NT2/D1 (cell line): ENCODE measurements at places on chromosomes 4 and X.

DNA sequence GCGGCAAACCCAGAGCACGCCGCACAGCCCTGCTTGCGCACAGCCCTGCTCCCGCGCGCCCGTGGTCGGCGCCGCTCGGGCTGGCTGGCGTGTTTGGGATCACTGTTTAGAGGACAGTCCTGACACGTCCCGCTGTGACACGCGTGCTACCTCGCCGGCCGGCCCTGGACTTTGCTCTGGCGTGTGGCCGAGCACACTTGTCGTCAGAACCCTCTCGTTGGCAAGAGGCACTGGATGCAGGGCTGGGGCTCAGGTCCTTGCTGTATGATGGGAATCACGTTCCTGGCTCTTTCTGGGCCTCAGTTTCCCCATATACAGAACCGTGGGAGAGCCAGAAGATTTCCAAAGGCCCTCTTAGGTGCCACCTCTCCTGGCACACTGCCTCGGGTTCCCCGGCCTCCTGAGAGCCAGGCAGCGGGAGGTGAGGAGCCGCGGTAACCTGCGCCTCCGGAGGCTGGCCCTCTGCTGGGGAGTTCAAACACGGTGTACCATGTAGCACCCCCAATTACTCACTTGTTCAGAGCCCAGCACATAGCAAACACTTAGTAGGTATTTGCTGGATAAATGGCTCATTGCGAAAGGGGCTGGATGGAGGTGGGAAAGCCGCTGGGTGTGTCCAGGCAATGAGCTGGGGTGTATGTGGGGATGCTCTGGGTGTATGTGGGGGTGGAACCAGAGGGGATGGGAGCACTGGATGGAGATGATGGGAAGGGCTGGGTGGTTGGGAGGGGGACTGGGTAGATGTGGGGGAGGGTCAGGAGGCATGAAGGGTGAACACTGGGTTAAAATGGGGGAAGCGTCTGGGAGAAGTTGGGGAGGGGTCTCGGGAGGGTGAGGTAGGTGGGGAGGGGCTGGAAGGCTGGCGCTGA lies 76.6 kb downstream of the HTRA3 start:
- DNase-seq: no peak

DNA sequence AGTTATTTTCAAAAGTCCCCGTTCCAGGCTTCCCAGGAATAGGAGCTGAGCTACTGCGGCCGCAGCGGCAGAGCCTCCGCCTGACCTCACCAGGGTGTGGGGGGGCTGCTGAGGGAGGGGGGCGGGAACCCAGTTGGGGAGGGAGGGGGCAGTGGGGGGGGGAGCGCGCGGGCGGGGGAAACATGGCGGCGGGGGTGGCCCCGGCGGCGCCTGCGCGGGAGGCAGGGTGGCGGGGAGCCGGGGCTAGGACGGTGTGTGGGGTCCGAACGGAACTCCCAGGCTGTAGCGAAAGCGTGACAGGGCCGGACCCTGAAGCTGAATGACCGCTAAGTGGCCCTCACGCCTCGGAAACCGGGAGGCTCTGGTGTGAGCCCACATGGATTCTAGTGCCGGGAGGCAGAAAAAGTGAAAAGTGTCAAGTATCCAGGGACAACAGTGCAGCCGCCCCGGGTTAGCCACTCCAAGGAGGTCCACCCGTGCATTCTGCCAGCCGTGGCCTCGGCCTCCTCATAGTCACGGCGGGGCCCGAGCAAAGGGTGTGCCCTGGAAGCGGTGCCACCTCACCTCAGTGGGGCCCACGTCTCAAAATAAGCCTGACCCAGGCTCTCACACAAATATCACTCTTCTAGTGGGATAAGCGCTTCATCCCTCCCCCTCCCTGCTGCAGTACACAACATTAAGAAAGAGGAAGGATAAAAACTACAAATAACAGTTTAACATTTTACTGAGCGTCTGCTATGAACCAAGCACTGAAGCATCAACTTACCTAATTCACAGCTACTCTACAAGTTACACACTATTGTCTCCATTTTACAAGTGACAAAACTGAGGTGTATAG lies at the start of gene KLHL13:
Gene KLHL13 (minus strand): TSS at position 98 of the 838 bp plus-strand sequence. CDS start 88,337 bp downstream, outside the sequence.
- no peak for DNase-seq

GRCh38 chr4:17577665-17578481 lies 875 bp downstream of the LAP3 start:
- no peak for DNase-seq

DNA sequence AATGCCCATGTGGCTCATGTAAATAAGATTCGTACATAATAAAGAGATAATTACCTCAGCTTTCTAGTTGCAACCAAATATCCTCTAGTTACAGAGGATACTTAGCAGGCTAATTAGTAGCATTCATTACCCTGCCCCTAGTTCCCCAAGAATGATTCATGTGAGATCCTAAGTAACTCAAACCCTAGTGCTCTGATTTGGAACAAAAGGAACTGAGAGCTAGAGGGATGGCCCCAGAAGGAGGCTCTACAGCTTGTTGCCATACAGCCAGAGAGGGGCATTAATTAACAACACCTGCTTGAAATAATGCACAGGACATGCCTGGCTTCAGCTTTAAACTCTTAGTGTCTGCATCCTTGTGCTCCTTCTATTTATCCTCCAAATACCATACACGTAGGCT lies 32.6 kb upstream of the CBR4 start:
- DNase-seq: no peak

DNA sequence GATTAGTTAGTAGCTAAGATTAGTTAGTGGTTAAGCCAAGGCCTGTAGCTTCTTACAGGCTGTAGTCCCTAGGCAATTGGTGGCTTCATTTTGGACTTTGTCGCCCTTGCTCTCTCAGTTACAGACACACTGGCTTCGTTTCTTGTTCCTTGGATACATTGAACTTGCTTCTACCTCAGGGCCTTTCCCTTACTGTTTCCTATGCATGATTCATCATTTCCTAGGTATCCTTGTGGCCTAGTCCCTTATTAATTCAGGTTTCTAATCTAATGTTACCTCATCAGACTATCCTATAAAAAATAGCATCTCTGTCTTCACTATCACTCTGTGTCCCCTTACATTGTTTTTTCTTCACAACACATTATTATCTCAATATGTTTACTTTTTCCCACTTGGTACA lies 45.5 kb upstream of the LCORL start:
- no peak for DNase-seq

DNA sequence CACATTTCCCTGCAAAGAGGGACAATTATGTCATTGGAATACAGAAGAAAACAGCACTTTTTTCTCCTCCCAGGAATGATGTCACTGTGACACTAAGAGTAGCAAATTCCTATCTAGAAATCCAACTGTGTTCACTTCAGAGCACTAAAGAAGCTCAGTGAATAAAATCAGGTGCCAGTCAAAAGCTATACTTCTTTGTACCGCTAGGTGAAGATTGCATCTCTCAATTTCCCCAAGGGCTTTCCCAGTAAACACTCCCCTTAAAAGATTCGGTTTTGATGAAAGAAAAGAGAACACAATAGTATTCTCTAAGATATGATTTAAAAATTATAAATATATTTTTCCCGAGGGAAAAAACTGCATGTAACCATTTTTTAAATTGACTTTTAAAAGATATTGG lies 104.7 kb upstream of the MID1 start:
- no peak for DNase-seq

GRCh38 chr4:82201303-82201702 lies 172.5 kb downstream of the HNRNPD start:
- no peak for DNase-seq

DNA sequence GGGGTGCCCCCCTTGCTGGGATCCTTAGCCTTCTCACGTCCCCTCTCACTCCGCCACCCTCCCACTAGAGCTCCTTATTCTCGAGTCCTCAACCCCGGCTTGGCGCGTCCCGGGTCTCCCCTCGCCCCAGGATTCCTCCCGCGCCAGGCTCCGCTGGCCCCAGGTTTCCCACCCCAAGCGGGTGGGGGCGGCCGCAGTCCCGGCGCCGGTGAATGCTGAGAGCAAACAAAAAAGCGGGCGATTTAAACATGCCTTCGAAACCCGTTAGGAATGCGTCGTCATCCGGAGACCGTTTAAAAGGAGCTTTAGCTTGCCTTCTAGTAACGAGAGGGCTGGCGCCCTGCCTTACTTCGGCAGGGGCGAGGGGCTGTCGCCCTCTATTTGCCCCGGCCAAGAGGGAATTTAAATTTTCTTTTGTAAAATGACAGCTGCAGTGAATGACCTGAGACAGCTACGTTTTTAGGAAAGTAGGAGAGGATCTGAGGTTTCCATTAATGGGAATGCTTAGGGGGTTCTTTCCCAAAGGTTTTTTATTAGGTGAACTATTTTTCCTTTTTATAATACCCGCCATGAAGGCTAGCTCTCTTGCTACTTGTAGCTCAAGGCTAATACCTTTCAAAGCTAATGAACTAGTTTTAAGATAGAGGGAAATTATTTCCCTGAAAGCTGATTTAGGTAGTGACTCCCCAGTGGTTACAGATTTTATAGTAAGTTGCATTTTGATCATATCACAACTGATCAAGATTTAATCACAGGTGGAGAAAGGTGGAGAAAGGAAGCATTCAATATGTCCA lies 3.1 kb downstream of the JADE1 start:
- DNase-seq: peak; percentile 71

- no peak for DNase-seq
These were observed 53.0 kb upstream of the PROM1 start for GRCh38 chr4:16136827-16137226.

- DNase-seq: no peak
These were observed 17.1 kb upstream of the PRRG1 start for GRCh38 chrX:37332055-37332454.

- no peak for DNase-seq
These were observed 14.5 kb upstream of the CAMK2D start for GRCh38 chr4:113776016-113776415.

- no peak for DNase-seq
These were observed 916.7 kb downstream of the TECRL start for GRCh38 chr4:63492515-63492914.

DNA sequence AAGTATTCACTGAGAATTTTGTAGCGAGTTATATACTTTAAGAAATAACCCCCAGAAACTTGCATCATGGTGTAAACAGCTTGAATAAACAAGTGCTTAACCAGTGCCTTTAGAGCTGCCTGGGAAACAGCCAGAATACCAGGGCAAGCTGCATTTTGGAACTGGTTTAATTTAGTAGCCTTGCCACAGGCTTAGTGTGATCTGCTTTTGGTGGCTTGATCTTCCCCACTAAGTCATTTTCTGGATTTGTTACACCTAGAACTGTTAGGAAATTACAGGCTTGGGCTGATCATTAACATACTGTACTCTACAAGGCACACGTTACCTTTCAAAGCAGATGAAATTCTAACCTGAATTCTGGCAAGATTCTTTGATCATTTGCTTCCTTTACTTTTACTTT lies 35.4 kb downstream of the NPNT start:
- no peak for DNase-seq

DNA sequence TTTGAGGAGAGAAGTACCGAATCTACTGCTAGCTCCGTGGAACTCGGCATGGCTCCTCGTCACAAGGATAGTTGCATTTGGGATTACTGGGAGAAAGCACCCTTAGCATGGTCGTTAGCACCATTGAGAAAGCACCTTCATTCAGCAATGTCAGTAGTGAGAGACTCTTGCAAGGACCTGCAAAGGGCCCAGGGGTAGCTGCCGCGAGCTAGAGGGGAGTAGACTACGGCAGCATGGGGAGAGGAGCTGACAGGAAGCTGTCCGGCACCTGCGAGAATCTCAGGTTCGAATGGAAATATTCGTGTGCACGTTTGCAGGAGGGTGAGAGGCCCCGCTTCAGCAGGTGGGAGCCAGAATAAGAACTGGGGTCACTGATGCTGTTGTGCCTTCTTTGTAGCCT lies 20.2 kb downstream of the TLR10 start:
- DNase-seq: no peak

DNA sequence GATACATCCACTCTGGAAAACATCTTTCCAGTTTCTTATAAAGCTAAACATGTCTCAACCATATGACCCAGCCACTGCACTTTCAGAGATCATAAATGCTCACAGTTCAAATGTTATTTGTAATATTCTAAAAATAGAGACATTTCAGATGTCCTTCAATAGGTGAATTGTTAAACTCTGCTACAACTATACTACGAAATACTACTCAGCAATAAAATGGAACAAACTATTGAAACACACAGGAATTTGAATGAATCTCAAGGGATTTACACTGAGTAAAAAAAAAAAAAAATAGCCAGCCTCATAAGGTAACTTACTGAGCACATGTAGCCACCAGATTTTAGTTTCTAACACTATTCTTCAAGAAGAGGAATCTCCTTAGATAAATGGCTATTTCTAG lies 253.9 kb downstream of the PCDH18 start:
- DNase-seq: no peak

- no peak for DNase-seq
These were observed 146.8 kb downstream of the PPP3CA start for GRCh38 chr4:101200561-101200960.
